Activated CD8-positive, alpha-beta memory T cell treated with anti-CD3 and anti-CD28 coated beads for 36 hours (primary cell): ENCODE measurements at places on chromosomes 4 and X. TPM values are rescaled to one million over a fixed set of nuclear protein-coding genes. Genes with fewer than 3 reads are reported as not detected.

The TMEM255A gene
- not detected for total RNA-seq

The APOO gene
- total RNA-seq, result 40.0 TPM

The RHOXF1 gene
- total RNA-seq, result not detected

The PDE5A gene
- 0.21 TPM for total RNA-seq

The IL9R gene
- 1.8 TPM for total RNA-seq

The ZFP42 gene
- total RNA-seq, result not detected

The ANXA10 gene
- not detected for total RNA-seq

The UVSSA gene
- total RNA-seq, result 17.0 TPM

The ACTRT1 gene
- total RNA-seq, result not detected

The IQSEC2 gene
- 0.95 TPM for total RNA-seq

The SPIN2A gene
- total RNA-seq, result 0.34 TPM
